Activated naive CD4-positive, alpha-beta T cell treated with anti-CD3 and anti-CD28 coated beads, Interleukin-2, amount 50 U/mL, for 72 hours (primary cell): ENCODE measurements at places on chromosomes 1 and 21. TPM values are rescaled to one million over a fixed set of nuclear protein-coding genes. Genes with fewer than 3 reads are reported as not detected.

The CCDC17 gene
- 2.6 TPM for total RNA-seq

The ROR1 gene
- 0.25 TPM for total RNA-seq

The C1orf52 gene
- total RNA-seq = 35.4 TPM

The LRRC7 gene
- total RNA-seq = not detected

The GLIS1 gene
- total RNA-seq = not detected

The HAO2 gene
- total RNA-seq = not detected
